NCI-H2029 treated with DMSO at 0.1 percent for 48 hours (cell line): ENCODE measurements at places on chromosomes 11 and 22.

DNA sequence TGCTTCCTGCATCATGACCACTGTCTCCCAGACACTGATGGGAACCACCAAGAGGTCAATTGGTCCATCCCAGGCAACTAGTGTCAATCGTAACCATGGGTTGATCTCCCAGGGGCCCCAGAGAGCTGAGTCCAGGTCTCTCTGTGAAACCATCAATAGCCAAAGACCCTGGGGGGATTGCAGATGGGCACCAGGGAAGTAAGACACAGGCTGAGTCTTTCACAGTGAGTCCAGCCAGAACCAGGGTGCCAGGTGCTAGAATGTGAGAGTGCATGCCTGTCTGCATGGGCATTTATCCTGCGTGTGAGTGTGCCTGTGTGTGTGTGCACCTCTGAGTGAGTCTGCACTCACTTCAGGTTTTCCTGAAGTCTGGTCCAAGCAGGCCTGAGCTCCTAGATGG, 45.3 kb upstream of the TTC12 start:
- DNase-seq: no peak

- DNase-seq: peak; percentile 2
Measured at GRCh38 chr22:50091092-50091768, 1.4 kb downstream of the MOV10L1 start.

DNA sequence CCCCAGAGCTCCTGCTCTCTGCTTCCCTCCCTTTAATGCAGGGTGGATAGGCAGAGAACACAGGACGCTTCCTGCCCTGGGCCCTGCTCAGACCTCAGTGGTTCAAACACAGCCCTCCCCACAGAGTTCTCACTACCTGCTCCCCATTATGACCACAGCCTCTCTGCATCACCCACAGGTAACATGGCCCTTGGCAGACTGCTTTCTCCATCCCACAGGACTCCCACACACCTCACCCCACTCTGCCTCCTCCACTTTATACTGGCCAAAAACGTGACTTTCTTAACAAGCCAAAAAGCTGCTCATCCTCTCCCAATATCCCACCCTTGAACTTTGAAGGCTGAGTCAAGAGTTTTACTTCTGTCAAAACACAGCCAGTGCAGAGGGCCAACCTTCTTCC, 33.8 kb downstream of the BUD13 start:
- no peak for DNase-seq

DNA sequence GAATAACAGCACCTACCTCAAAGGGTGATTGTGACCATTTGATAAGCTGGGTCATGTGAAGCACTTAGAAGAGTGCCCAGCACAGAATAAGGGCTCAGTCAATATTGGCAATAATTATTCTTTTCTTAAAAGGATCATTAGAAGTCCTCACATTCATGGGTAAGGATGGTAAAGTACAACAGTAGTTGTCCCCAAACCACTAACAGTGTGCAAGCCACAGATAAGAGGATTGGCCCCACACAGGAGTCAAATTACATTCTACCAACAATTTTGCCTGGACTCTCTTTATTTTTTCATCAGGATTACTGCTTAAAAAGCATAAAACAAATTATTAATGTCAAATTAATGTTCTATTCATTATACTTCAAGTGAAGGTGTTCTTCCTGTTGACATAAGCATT, 271.5 kb upstream of the PDGFD start:
- DNase-seq: no peak

- DNase-seq: peak; percentile 85
Measured at GRCh38 chr11:35615921-35616900, 2.0 kb upstream of the FJX1 start.

GRCh38 chr11:96655474-96655873, 265.7 kb downstream of the JRKL start:
- DNase-seq: no peak

DNA sequence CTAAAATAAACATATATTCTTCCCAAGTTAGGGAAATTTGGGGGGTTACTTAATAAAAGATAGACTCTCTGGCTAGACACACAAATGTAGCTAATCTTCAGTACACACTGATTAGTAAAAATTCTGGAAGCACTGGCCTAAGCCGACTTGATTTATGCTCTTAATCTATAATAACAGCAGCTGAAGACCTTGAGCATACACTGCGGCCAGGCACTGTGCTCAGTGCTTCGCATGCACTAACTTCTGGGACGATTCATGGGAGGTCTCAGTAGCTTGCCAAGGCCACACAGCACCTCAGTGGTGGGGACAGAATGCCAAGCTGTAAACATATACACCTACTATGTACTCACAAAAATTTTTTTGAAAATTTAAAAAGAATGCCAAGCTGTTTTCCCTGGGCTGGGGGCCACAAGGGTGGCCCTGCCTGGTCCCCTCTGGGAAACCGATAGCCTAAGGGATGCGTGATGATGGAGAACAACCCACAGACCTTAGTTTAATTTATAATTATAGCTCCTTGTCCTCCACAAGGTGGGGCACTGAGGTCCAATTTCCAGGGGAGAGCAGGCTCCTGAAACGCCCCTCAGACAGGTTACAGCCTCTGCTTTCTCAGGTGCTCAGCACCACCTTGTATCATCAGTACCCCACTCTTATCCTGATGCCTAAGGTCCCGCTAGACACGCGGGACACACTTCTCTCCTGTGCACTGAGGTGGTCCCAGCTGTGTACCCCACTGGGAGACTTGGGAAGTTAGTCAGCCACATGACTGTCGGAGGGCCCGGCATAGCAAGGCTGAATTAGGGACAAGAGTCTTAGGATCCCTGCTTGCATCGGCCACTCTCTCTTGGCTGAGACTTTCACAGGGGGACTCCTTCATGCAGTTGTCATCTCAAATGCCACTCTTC, 20.1 kb downstream of the SERPIND1 start:
- no peak for DNase-seq

DNA sequence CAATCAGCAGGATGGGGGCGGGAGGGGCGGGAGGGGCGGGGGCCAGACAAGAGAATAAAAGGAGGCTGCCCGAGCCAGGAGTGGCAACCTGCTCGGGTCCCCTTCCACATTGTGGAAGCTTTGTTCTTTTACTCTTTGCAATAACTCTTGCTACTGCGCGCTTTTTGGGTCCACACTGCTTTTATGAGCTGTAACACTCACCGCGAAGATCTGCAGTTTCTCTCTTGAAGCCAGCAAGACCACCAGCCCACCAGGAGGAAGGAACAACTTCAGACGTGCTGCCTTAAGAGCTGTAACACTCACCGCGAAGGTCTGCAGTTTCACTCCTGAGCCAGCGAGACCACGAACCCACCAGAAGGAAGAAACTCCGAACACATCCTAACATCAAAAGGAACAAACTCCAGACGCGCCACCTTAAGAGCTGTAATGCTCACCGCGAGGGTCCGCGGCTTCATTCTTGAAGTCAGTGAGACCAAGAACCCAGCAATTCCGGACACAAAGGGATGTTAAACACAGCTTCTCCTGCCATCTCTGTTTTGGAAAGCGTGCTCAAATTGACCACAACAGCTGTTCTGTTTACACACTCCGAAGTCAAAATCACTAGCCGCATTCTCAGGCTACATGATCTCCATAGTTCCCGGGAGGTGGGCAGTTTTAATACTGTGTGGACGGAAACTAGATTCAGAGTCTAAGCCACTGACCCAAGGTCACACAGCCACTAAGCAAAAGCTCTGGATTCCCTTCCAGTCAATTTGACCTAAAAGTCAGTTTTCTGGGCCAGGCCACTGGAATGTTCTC, 11.9 kb downstream of the PLAAT2 start:
- DNase-seq: no peak

- DNase-seq: peak; percentile 23
Measured at GRCh38 chr22:34111210-34111824, 191.0 kb upstream of the LARGE1 start.

DNA sequence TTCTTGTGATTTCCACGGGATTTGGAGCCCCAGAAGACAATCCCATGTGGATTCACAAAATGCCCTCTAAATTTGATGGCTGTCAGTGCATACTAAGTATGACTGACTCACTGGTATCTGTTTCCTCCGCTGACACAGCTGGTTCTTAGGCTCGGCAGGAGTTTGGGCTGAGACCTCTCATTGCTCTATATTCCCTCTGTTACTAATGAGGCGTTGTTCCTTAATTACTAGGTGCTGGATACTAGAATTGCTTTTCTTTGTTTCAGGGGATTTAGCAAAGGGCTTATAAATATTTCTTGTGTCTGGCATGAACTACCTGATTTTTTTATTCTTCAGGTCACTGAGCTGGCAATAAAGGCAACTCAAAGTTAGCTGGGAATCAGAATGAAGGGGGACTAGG, 53.2 kb upstream of the EHF start:
- DNase-seq: no peak

DNA sequence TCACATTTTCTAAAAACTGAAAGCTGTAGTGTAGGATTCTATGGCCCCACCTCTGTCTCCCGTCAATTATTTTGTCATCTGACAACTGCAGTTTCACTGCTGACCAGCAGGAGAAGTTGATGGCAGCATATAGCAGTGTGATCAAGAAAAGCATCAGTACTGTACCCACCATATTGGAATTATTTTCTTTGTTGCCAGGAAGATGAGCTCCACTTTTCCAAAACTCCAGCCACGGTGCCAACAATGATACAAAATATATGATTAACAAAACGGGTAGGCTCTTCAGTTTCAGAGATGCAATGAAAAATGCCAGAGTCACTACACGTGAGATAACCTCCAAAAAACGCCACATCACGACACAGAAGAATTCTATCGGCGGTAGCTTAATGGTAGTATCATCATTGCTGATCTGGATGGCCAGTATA, 41.3 kb downstream of the XKR3 start:
- no peak for DNase-seq

DNA sequence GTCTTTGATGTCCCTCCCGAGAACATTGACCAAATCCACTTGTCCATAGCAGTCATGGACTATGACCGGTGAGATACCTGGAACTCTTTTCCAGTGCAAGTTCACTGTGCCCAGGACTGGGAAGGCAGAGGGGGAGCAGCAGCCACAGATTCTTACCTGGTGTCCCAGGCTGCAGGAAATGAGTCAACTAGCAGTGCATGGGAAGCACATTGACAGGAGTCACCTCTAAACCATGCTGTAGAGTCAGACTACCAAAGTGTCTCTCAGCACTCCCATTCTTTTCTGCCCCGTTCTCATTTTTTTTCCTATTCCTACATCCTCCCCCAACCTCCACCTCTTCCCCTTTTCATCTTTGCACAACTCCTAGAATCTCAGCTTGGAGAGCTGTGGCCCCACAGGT, 67.2 kb upstream of the OLFML1 start:
- no peak for DNase-seq

GRCh38 chr22:49712195-49712791, 115.4 kb downstream of the BRD1 start:
- no peak for DNase-seq

DNA sequence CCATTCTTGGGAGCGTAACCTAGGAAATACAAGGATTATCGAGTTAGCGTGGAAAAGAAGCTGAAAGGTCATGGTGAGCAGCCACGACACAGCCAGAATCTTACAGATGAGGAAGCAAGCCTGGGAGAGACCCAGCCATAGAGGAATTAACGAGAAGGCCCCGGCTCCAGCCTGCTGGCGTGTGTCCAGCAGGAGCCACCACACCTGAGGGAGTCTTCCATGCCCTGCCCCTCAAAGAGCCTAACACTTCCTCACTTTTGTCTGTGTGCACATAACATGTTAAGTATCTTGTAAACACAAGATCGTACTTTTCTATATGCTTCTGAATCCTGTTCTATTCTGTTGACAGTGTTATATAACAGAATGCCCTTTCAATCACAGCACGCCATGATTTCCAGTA, 18.1 kb downstream of the CECR2 start:
- no peak for DNase-seq

- DNase-seq: no peak
Measured at GRCh38 chr11:24386546-24387397, 110.1 kb upstream of the LUZP2 start.

DNA sequence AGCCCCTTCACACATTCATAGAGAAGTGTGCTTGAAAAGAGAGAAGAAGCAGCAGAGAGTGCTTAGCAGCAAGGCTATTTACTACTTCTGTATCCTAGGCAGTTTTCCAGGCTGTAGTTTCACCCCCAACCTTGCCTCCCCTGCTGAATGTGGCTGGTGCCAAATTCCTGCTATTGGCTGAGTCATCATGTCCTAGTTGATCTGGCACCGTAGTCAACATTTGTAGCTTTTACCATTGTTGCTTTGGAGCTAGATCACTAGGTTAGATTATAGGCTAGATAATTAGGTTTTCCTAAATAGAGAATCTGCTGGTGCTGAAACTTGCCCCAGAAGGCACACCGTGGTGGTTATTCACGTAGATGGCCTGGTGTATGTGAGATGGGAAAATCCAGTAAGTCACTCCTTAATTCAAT, 32.7 kb downstream of the ARHGAP42 start:
- peak; percentile 77 for DNase-seq

GRCh38 chr11:36868380-36868779, 270.3 kb upstream of the RAG2 start:
- no peak for DNase-seq

- no peak for DNase-seq
Measured at GRCh38 chr11:35083181-35083430, 55.9 kb upstream of the CD44 start.

GRCh38 chr11:10770626-10771254, 19.7 kb downstream of the CTR9 start:
- peak; percentile 21 for DNase-seq

DNA sequence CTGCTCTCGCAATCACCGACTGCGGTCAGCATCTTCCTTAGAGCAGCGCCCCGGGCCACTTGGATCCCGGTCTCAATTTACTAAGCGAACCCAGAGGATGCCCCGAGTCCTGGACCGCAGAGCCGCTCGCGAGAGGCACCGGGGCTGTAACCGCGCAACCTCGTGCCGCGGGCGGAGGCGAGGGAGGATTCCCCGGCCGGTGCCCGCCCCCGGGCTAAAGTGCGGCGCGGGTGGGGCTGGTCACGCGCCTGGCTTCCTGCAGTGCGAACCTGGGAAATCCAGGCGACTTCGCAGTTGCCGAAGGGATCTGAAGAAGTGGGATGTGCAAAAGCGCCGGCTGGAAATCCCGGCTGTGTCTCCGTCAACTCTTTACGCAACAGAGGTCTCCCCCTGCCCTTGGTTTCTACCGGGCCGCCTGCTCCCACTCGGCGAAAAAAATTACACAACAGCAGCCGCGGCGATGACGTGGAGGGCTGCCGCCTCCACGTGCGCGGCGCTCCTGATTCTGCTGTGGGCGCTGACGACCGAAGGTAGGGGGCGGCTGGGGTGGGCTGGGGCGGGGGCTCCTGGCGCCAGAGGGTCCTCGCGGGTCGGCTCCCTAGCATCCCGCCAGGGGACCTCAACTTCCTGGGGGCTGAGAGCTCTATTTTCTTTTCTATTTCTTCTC, at the start of gene NCR3LG1:
TSS of gene NCR3LG1 (plus strand) at position 291 of the 667 bp plus-strand sequence. CDS start at position 461, 170 bp downstream.
- DNase-seq: no peak

GRCh38 chr11:84655712-84656111, 971.4 kb downstream of the DLG2 start:
- no peak for DNase-seq
